Tongue (tissue), 3 donors: ENCODE measurements at places on chromosomes 1 and 21. TPM values are rescaled to one million over a fixed set of nuclear protein-coding genes. Genes with fewer than 3 reads are reported as not detected.

Gene FAM110D
- total RNA-seq: 1.5 TPM

DNA sequence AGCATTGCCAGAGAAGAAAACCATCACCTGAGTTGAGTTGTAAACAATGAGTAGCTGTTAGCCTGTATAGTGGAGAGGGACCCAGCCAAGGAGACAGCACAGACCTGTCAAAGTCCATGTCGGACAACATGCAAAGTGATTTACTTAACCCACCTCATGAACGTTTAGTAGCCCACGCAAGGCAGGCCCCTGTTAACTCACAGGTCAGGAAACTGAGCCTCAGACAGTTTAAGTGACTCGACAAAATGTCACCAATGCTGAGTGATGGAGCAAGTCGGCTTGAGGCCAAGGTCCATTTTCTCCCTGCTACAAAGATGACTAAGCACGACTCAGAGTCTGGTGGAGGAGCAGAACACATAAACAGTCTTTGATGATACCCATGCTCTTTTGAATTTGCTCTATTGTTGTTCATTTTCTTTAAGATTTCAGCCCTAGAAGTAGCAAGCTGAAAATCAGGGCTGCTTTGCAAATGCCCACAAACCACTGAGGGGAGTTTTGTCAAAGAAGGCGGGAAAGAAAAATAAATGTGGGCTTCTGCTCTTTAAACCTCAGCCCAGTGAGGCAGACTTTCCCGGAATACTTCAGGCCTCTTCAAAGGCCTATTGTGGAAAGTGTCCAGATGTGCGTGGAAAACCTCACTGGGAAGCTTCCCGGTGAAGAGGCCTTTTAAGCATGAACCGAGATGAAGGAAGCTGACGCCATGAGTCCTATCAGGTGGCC lies 83.8 kb upstream of the HOOK1 start:
- DNase-seq: peak; percentile 85

DNA sequence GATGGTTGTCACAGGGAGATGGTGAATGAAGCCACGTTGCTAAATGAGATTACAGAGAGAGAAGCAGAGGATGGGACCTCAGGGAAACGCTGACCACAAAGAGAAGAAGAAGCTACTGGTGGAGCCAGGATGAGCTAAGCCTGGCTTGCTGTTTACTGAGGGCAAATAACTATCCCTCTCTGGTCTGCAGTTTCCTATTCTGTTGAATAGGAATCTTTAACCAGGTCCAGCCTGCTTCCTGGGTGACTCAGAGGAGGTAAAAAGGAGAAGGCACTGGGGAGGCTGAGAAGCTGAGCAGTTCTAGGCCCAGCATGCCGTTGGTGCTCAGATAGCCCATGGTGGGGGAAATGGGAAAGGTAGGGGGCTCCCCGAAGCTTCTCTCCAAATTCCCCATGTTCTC lies 29.6 kb downstream of the DMBX1 start:
- DNase-seq: no peak

- DNase-seq: no peak
Observed at GRCh38 chr1:10082785-10083479, 50.2 kb downstream of the UBE4B start.

DNA sequence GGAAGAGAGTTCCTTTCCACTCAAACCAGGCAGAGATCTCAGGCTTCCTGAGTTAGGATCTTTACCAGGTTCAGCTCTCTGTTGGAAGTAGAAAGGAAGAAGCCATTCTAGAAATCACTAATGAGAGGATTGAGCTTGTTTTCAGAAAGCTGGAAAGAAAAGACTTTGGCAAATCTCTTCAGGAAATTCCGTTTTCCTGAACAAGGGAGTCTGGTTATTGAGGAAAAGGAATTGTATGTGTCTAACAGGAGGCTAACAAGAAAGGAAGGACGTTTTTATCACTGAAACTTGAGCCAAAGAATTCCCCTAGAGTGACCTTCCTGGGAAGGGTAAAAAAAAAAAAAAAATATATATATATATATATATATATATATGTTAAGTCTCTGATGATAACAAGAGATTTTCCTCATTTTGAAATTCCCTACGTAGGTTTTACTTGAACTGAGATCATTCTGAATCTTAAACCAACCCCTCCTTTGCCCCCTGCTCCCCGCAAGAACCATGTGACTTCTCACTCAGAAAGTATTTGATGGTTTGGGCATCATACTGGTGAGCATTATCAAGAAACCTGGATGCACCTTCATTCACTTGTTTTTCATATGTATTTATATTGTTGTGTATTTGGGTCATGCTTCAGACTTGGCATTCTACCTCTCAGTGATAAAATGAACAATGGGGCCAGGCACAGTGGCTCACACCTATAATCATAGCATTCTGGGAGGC lies 98.4 kb upstream of the BMP8A start:
- peak; percentile 8 for DNase-seq

GRCh38 chr1:231335663-231336602 lies 1.7 kb downstream of the EXOC8 start:
- no peak for DNase-seq
